ENCODE measurements at places on chromosomes 11 and 22.

GRCh38 chr11:47516984-47517853 is 35.7 kb downstream of the CELF1 start:
- DNase-seq = no peak

- no peak for DNase-seq
Measured at GRCh38 chr11:43404406-43404805, 45.7 kb downstream of the TTC17 start.

DNA sequence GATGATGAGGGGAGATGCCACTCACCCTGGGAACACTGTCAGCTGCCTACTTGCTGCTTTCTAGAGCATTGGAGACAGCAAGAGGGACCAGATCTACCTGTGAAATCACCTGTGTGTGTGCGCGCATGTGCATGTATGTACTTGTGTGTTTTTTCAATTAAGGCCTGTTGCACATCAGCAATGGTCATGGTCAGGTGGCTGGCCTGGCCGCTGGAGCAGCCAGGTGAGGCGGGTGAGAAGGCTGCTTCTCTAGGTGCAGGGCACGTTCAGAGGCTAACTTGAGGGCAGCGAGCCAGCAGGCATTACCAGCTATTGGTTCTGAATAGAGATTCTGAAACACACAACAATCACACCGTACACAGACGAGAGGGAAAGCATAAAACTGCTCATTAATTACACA is 65.1 kb downstream of the PARVG start:
- no peak for DNase-seq

DNA sequence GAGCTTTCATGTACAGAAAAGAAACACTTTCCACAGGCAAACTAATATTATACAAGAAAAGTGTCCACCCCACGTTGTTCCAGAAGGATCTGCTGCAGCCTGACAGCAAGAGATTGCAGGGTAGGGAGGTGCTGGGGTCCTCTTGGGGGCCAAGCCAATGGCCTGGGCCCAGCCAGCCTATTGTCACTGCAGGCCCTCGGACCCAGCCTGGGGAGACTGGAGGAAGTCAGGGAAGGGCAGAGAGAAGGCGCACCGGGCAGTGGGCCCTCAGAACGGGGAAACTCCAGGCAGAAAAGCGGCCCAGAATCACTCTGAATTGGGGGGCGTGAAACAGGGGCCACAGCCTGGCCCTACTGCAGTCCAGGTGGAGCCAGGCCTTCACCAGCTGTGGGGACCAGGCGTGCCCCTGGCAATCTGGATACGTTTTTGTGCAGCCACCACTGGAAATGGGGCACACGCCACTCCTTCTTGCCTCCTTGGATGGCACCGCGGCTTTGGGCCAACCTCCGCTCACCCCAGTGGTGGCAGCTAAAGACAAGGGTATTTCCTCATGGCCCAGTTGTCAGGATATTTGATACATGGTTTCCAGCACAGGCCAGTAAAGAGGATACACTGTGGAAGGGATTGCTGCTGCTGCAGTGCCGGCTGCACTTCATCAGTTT is 3.9 kb upstream of the NAP1L4 start:
- DNase-seq = no peak

DNA sequence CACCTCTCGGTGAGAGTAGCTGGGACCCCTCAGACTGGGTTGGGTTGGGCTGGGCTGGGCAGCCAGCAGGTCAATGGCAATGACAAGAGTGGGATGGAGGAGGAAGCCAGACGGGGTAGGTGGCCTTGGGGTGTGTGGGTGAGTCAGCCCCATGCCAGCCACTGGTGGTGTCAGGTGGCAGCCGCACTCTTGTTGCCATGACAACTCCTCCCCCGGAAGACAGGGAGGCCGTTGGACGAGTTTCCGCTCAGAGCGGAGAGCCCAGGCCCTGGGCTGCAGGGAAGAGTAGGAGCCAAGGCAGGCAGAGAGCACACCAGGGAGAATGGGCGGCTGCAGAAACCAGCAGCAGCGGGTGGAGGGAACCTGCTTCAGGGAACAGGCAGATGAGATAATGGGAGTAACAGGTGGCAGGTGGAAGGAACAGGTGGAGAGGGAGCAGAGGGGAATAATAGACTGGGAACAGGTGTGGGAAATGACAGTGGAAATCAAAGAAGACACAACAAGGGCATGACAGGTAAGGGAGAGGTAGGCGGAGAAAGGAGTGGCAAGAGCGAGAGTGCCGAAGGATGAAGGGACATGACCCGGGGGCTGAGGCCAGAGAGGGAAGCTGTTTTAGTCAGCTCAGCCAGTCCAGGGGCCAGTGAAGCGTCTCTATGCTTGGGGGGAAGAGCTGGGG is 8.7 kb downstream of the SPTBN2 start:
- DNase-seq = no peak

All from stimulated activated CD4-positive, alpha-beta T cell treated with anti-CD3 and anti-CD28 coated beads, TNF-alpha, amount 100 ng/mL, for 4 hours (primary cell).